ENCODE measurements at places on chromosomes 7 and 10. TPM values are rescaled to one million over a fixed set of nuclear protein-coding genes. Genes with fewer than 3 reads are reported as not detected.

The CTAGE15 gene
- not detected for total RNA-seq

The BICC1 gene
- total RNA-seq, result 45.9 TPM

The NUTM2A gene
- total RNA-seq, result 0.20 TPM

The ODAD2 gene
- total RNA-seq, result 0.20 TPM
